ENCODE measurements at places on chromosomes 16 and 17.

GRCh38 chr17:38731526-38732294 lies 1.6 kb downstream of the CISD3 start:
- no peak for DNase-seq

- no peak for DNase-seq
Observed at GRCh38 chr16:49462989-49463371, 89.4 kb downstream of the C16orf78 start.

- no peak for DNase-seq
Observed at GRCh38 chr16:81544261-81544660, 99.7 kb downstream of the CMIP start.

GRCh38 chr16:30985401-30986128 lies 558 bp downstream of the HSD3B7 start:
- DNase-seq: peak; percentile 84

DNA sequence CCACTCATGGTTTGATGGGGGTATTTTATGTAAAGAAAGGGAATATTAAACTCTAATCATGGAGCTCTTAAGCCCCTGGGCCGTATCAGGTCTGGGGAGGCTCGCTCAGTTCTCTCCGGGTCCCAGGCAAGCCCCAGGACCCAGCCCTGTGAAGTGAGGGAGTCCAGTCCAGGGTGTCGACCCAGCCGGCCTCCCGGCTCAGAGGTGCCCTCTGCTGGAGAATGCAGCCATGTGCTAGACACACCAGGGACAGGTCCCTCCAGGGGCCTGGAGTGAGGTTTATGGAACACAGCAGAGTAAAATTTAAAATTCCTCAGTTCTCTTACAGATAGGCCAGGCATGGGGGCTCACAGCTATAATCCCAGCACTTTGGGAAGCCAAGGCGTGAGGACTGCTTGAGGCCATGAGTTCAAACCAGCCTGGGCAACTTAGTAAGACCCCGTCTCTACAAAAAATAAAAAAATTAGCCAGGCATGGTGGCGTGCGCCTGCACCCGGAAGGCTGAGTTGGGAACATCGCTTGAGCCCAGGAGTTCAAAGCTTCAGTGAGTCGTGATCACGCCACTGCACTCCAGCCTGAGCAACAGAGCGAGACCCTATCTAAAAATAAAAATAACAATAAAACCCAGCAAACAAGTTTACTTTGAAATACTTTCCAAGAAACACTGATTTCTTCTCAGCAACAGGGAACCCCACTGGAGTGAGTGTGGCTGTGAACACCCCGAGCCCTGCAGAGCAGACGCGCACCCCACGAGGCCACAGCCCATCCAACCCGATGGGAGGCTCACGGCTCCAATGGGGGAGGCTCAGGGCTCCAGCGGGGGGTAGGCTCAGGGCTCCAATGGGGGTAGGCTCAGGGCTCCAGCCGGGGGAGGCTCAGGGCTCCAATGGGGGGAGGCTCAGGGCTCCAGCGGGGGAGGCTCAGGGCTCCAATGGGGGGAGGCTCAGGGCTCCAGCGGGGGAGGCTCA lies 72.2 kb downstream of the ZNF778 start:
- DNase-seq: peak; percentile 68

DNA sequence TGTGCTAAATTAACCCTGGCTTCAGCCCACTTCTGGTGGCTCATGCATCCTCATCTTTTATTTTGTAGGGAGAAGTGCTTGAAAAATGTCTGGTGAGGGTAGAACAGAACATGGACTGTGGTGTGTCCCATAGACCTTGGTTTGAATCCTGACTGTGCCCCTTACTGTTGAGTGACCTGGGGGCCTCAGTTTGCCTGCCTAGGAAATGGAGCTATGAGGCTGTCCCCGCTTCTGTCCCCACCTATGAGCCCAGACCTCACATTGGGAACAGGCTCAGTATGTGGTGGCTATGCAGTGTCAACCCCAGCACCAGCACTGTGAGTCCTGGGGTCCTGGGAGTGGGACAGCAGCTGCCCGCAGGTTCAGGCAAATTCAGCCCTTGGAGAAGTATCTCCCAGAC lies 186.3 kb upstream of the GSE1 start:
- DNase-seq: no peak

- DNase-seq: peak; percentile 66
Observed at GRCh38 chr16:81737885-81738536, 41.1 kb upstream of the PLCG2 start.

DNA sequence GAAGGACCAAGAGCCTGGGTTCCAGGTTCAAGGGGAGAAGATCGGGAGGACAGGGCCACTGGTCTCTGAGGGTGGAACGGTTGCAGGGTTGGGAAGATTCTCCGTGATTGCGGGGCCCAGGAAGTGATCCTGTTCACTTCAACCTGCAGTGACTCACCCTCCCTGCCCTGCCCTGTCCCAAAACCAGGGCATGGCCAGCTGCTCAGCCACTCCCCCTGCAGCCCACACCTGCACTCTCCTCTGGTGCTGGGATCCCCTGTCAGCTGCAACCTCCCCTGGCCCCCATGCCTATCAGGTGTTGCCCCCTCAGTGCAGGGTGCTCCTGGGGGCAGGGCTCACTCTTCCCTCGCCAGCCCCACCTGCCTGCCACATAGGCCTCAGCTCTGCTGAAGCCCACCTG lies 1.1 kb downstream of the RUNDC3A start:
- no peak for DNase-seq

GRCh38 chr17:57277923-57278604 lies 21.7 kb downstream of the MSI2 start:
- DNase-seq: no peak

DNA sequence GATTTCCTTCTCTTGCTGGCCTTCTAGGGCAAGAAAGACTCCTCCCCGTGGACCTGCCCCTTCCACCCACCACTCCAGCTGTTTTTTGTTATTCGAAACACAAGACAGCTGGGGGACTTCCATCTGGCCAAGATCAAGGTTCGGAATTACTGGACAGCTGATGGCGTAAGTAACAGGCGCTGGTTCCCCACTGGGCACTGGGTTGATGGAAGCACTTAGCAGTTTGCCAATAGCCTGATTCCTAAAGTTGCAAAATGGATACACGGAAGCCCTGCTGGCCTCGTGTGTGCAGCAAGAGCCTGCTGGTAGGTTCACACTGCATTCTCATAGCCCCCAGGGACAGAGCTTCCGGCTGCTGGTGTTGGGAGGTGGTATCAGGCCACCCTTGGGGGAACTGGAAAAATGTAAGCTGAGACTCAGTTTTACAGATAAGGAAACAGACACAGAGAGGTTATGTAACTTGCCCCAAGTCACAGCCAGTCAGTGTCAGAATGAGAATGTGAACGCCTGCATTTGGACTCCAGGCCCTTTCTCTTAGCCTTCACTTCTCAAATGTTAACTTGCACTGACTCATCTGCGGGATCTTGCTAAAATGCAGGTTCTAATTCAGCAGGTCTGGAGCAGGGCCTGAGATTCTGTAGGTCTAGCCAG lies 171.7 kb downstream of the KATNIP start:
- DNase-seq: peak; percentile 97

DNA sequence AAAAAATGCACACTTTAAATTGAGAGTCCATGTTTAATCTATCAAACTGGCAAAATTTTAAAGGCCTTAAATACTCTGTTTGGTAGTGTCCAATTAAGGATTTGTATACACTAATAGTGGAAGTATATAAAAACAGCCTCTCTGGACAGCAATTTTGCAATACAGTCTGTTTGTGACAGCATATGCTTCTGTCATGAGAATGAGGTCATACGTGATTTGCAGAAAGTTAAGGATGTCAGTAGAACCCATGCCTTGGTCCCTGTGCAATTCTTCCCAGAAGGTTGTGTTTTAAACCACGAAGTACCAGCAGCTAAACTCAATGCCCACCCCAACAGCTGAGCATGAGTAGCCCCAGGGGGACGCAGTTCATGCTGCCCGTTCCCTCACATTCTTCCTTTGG lies 78.4 kb downstream of the AIPL1 start:
- no peak for DNase-seq

DNA sequence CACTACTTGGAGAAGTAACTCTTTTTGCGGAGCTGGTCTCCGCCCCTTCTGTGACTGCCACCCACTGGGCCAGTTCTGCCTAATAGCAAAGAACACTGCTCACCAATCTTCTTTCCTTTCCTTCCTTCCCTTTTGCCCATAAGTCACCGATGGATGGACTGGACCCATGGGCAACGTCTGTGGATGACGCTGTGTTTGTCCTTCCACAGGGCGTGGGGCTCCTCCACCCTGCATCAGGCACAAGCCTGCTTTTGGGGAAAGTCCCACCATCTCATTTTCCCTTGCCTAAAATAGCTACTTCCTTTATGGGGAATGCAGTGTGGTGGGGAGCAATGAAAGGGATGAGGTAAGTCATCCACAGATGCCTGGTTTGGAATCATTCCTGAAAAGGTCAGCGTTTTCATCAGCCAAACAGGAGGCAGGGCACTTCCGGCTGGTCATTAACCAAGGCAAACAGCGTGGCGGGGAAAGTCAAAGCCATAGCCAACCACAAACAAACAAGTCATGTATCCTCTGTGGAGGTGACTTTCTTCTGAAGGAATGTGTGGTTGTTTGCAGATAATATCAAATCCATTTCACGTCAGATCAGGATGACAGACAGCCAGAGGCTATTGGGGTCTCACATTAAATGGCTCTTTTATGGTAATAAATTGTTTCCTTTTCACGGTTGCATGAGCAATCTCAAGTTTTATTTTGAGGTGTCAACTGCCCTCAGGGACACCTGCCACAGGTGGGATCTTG lies 30.7 kb upstream of the MED9 start:
- peak; percentile 89 for DNase-seq

DNA sequence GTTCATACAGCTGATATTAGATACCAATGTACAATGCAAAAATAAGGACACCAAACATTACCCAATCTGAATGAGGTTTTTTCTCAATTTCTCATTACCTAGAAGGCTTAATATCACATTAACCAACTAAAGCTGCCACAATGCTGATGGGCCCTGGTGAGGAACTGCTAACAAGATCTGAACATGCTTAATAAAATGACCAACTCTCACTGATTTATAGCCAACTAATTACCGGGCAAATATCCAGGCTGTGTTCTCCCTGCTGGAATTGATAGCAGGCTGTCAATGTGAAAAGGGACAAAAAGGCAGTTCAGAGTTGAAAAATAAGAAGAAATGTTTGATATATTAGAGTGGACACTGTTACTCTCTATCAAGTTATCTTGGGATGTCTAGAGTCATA lies 124.6 kb downstream of the TOX3 start:
- DNase-seq: no peak

DNA sequence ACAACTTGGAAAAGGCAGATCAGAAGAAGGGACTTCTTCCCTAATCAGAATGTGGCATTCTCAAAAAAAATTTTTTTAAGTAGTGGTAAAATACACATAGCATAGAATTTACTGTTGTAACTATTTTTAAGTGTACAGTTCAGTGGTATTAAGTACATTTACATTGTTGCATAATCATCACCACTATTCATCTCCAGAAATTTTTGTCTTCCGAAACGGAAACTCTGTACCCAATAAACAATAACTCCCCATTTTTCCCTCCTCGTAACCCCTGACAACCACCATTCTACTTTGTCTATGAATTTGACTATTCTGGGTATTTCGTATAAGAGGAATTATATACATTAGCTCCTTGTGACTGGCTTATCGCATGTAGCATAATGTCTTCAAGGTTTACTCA lies 18.9 kb downstream of the METTL9 start:
- no peak for DNase-seq

- DNase-seq: no peak
Observed at GRCh38 chr16:7317982-7318381, 14.7 kb upstream of the RBFOX1 start.

- DNase-seq: no peak
Observed at GRCh38 chr16:79809376-79809775, 208.8 kb upstream of the MAF start.

- no peak for DNase-seq
Observed at GRCh38 chr17:77453613-77454241, 313.0 kb downstream of the SEC14L1 start.

- no peak for DNase-seq
Observed at GRCh38 chr16:67517661-67518423, 10.8 kb upstream of the RIPOR1 start.

DNA sequence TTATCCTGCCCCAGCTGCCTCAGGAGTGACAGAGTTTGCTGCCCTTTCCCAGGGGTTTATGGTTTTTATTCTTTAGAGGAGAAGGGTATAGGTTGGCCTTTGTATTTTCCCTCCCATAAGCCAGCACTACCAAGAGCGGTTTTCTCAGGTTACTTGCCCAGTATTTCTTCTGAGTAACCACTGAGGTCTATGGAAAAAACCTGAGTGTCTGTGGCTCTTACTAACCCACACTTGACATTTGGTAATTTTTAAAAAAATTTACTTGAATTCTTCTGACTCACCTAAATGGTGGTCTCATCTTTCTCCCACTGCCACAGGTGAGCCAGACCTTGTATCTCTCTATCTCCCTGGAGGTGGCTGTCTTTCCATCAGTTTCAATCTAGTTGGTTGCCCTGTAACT lies 6.0 kb downstream of the SLC7A6 start:
- no peak for DNase-seq

DNA sequence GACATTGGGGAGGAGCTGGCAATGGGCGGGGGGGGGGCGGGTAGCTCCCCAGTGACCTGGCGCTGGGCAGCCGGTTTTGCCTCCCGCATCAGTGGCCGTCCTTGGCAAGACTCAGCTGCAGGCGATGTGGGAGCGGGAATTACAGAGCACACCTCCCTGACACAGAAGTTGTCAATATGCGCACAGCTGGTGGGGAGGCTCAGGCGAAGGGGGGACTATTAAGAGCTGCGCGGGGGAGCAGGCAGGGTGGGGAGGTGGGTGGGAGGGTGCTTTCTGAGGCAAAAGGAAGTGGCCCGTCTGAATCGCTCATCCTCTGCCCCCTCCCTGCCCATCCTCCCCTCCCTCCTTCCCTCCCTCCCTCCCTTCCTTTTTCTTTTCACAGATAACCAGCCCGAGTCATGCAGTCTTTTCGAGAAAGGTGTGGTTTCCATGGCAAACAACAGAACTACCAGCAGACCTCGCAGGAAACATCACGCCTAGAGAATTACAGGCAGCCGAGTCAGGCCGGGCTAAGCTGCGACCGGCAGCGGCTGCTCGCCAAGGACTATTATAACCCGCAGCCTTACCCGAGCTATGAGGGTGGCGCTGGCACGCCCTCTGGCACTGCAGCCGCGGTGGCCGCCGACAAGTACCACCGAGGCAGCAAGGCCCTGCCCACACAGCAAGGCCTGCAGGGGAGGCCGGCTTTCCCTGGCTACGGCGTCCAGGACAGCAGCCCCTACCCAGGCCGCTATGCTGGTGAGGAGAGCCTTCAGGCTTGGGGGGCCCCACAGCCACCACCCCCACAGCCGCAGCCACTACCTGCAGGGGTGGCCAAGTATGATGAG lies 44.0 kb downstream of the SREBF1 start:
- DNase-seq: peak; percentile 49

DNA sequence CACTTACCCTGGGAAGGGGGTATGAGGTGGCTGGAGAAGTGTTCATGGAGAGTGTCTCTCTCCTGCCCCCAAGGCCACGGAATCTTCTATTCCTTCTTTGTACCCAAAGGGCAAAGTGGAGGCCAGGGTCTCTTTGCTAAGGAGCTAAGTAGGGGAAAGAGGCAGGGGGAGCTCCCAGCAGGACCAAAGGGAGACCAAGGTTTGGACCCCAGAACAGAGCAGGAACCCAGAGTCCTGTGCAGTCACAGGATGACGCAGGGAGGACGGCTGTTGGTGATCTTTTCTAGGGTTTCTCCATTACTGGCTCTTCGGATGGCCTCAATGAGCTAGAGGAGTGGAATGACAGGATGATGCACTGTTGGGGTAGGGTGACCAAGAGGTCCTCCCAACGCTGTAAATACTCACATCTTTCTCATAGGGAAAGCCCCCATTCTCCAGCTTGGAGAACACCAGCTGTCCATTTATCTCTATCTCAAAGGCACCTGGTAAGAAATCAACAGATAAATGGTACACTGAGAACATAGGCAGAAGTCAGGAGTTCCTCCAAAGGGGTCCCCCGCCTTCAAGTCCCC lies 966 bp downstream of the MIEN1 start:
- DNase-seq: peak; percentile 11

- DNase-seq: peak; percentile 68
Observed at GRCh38 chr16:66116163-66117002, 250.1 kb upstream of the CDH5 start.

Measured in fibroblast of mammary gland (primary cell).